ENCODE measurements at places on chromosomes 2 and 18. TPM values are rescaled to one million over a fixed set of nuclear protein-coding genes. Genes with fewer than 3 reads are reported as not detected.

- no peak overlapping the region for H3K27ac ChIP-seq
- peaks cover 22% of the 10 kb centered on the region for H3K27me3 ChIP-seq
- H3K4me3 ChIP-seq = no peak overlapping the region
- no peaks in the 10 kb centered on the region for H3K36me3 ChIP-seq
- no peak for DNase-seq
Observed at GRCh38 chr2:204317640-204318039, 227.6 kb upstream of the PARD3B start.

DNA sequence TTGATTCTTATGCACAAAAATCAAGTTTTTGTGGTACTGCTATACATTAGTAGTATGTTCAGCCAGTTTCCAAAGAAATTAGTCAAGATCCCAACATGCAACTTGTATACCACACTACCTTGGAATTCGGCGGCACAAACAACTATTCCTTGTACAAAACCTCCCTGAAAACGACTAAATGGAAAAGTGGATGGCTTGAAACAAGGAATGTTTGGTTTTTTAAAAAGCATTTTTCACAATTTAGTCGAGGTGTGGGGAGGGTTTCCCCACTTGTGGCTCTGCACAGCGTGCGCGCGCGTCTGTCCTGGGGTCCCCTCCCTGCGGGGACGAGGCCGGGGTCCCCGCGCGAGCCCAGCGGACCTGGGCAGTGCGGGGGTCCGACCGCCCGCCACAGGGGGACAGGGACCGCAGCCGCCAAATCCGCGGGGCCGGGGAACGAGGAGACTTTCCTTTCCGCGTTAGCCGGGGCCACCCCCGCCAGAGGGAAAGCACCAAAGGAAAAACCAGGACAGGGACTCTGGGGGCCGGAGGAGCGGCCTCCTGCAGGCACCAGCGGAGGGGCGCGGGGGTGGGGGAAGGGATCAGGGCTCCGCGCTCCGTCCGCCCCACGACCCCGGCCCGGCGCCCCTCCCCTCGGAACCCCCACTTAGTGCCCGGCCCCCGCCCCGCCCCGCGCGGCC, 534 bp upstream of the SOCS6 start:
- no peak overlapping the region for H3K27ac ChIP-seq
- H3K4me3 ChIP-seq = peak overlapping the region; percentile 46
- DNase-seq = peak; percentile 18
- peaks cover 44% of the 10 kb centered on the region for H3K27me3 ChIP-seq
- peaks cover 2% of the 10 kb centered on the region for H3K36me3 ChIP-seq

- DNase-seq = no peak
- H3K27ac ChIP-seq = no peak overlapping the region
- no peaks in the 10 kb centered on the region for H3K27me3 ChIP-seq
- no peak overlapping the region for H3K4me3 ChIP-seq
- peaks cover 25% of the 10 kb centered on the region for H3K4me1 ChIP-seq
Observed at GRCh38 chr2:171889333-171889732, 4.7 kb downstream of the SLC25A12 start.

DNA sequence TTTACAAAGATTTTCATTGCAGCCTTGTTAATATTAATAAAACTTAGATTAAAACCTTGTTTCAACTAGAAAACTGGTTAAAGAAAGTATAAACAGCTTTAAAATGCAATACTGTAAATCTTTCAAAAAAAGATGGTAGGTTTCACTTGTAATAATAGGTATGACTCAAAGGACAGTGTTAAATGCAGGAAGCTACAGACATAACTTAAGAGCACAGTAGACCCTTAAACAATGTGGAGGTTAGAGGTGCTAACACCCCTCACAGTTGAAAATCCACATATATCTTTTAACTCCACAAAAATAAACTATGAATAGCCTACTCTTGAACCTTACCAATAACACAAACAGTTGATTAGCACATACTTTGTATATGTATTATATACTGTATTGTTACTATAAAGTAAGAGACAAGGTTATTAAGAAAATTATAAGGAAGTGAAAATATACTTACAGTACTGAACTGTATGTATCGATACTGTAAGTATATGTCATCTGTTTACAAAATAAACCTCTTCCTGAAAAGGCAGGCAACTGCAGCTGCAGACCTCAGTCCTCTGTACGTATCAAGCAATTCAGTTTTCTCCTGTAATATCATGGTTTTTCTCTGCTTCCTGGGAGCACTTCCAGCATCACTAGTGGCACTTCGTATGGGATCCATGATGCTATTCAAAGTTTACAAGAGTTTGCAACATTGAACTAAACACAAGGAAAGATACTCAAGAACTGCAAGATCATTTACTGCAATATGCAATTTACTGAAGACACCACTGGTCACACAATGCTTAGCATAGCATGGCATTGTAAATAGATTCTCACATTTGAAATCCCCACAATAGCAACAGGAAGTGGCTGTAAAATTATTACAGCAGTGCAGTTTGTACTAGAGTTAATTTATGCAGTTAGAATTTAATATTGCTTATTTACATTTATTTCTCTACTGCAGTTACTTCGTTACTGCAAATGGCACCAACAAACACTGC, 610.5 kb upstream of the LRRTM4 start:
- H3K4me1 ChIP-seq = no peaks in the 10 kb centered on the region
- H3K4me3 ChIP-seq = no peak overlapping the region
- no peaks in the 10 kb centered on the region for H3K27me3 ChIP-seq
- H3K36me3 ChIP-seq = no peaks in the 10 kb centered on the region

DNA sequence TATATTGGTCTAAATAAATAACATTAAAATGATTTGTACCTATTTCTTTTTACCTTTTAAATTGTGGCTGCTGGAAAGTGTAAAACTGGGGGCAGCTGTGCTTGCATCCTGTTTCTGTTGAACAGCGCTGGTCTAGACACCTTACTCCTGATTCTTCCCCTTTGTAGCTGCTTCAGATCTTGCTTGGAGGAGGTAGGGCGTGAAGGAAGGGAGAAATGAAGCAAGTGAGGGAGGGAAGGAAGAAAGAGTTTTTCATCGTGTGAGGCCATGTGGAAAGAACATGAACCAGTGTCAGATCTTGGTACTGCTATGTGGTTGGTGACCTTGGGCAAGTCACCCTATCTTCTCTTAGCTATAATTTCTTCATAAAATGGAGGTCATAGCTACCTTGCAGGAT, 89.0 kb upstream of the SEC11C start:
- H3K27ac ChIP-seq = no peak overlapping the region
- peaks cover 15% of the 10 kb centered on the region for H3K27me3 ChIP-seq
- DNase-seq = no peak
- no peaks in the 10 kb centered on the region for H3K4me1 ChIP-seq
- no peaks in the 10 kb centered on the region for H3K36me3 ChIP-seq

DNA sequence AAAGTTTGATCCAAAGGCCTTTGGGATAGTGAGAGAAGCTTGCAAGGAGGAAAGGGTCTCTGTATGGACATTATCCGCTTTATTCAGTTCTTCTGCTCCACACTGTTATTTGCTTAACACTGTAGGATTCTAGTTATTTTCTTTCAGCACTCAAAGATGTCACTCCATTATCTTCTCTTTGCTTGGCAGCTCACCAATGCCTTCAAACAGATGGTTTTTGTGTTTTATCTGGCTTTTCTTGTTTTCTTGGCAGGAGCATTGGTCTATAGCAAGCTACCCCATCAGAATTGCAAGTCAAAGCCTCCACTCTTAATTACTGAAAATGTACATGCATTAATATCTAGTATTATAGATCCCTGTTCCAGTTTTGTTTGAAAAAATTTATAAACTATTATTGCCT, 138.8 kb downstream of the EVA1A start:
- no peak for DNase-seq
- no peak overlapping the region for H3K27ac ChIP-seq
- H3K36me3 ChIP-seq = no peaks in the 10 kb centered on the region
- H3K4me3 ChIP-seq = no peak overlapping the region
- peaks cover 15% of the 10 kb centered on the region for H3K27me3 ChIP-seq

DNA sequence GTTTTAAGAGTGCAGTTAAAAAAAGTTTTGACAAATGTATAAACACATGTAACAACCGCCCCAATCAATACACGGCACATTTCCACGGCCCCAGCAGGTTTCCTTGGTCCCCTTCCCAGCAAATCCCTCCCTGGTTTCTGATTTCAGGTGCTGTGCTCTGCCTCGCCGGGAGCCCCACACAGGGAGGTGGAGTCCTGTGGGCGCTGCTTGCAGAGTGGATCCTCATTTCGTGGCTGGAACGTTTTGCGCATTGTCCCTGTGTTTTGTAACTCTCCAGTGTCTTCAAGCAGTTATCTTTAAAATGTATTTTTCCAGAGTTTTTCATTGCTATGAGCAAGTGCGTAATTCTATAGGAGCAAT, 124.8 kb downstream of the GALR1 start:
- H3K4me1 ChIP-seq = no peaks in the 10 kb centered on the region
- no peak overlapping the region for H3K27ac ChIP-seq

DNA sequence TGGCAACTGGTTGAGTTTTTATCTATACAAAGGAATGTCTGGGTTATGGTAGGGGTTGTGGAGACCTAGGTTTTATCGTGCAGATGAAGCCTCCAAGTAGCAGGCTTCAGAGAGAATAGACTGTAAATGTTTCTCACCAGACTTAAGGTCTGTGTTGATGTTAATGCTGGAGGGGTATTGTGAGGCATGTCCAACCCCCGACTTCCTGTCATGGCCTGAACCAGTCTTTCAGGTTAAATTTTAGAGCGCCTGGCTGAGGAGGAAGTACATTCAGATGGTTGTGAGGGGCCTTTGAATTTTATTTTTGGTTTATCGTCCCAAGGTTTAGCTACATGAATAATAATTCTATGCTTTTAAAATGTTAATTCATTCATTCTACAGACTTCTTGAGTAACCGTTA, 435.1 kb downstream of the DLGAP1 start:
- DNase-seq = no peak
- no peaks in the 10 kb centered on the region for H3K4me1 ChIP-seq
- no peaks in the 10 kb centered on the region for H3K36me3 ChIP-seq
- H3K4me3 ChIP-seq = no peak overlapping the region
- no peak overlapping the region for H3K27ac ChIP-seq

DNA sequence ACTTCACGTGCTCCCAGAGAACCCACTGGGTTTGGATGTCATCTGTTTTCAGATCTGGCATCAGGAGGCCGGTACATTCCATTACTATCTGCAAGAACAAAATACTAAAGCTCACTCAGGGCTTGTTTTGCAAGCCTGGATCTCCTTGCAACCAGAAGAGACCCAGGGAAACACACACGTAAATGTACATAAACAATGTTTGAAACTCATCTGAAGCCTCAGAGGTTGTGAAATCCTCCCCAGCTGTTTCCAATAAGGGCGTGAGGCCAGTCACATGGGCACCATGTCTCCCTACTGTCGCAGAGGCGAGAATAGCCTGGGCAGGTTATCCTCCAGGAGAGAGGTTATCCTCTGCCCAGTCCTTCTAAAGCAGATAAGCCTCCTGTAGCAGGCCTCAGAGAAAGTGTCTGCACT, 186.9 kb downstream of the GFPT1 start:
- H3K4me1 ChIP-seq = no peaks in the 10 kb centered on the region
- no peak overlapping the region for H3K27ac ChIP-seq
- no peak overlapping the region for H3K4me3 ChIP-seq
- H3K27me3 ChIP-seq = peaks cover 6% of the 10 kb centered on the region
- H3K36me3 ChIP-seq = no peaks in the 10 kb centered on the region
- DNase-seq = no peak

DNA sequence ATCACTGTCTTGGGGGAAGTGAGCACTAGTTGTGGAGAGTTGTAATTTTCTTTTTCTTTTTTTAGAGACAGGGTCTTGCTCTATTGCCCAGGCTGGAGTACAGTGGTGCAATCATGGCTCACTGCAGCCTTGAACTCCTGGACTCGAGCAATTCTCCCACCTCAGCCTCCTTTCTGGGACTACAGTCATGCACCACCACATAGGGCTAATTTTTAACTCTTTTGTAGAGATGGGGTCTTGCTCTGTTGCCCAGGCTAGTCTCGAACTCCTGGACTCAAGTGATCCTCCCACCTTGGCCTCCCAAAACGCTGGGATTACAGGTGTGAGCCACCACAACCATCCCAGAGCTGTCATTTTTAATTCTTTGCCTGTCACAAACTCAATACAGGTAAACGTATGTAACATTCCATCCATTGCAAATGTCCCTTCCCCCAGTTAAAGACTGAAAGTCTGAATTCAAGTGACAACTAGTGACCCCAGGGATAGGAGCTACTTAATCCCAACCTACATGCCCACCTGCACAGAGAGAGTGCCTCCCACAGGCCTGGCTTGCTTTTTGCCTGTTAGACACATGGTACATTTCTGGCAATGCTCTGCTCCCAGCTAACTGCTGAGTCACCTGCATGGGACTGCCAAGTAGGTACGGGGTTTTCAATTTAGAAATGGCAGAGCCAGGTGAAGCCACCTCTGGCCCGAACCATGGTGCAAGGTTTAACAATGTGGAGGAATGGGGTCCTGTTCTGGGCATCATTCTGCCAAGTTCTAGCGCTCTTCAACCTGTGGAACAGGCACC, 60.6 kb downstream of the CYB5A start:
- H3K27me3 ChIP-seq = no peaks in the 10 kb centered on the region
- no peak overlapping the region for H3K4me3 ChIP-seq
- H3K4me1 ChIP-seq = no peaks in the 10 kb centered on the region

- no peaks in the 10 kb centered on the region for H3K36me3 ChIP-seq
- H3K27me3 ChIP-seq = peaks cover 4% of the 10 kb centered on the region
- H3K27ac ChIP-seq = no peak overlapping the region
- no peaks in the 10 kb centered on the region for H3K4me1 ChIP-seq
Observed at GRCh38 chr2:222087998-222088397, 210.8 kb downstream of the PAX3 start.

DNA sequence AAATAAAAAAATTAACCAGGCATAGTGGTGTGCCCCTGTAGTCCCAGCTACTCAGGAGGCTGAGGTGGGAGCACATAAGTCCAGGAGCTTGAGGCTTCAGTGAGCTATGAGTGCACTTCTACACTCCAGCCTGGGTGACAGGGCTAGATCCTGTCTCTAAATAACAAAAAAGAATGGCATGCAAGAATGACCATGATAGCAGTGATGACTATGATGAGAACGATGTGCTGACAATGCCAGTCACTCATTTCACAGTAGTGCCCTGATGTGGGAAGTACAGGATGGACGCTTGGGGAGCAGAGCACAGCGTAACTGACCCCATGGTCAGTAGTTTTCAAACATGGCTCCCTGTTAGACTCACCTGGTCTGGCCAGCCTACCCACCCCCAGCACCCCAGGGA, 139.1 kb downstream of the VAPA start:
- DNase-seq = no peak
- H3K4me3 ChIP-seq = no peak overlapping the region
- no peak overlapping the region for H3K27ac ChIP-seq
- no peaks in the 10 kb centered on the region for H3K4me1 ChIP-seq

- peak overlapping the region; percentile 75 for H3K27ac ChIP-seq
- peaks cover 49% of the 10 kb centered on the region for H3K4me1 ChIP-seq
- no peaks in the 10 kb centered on the region for H3K27me3 ChIP-seq
- peak overlapping the region; percentile 75 for H3K4me3 ChIP-seq
- H3K36me3 ChIP-seq = peaks cover 2% of the 10 kb centered on the region
Observed at GRCh38 chr2:29114586-29114945, 649 bp upstream of the CLIP4 start.

The MALL gene
- total RNA-seq = 0.31 TPM

The KYNU gene
- total RNA-seq = not detected

The GCG gene
- total RNA-seq = not detected

Measured in activated CD4-positive, alpha-beta memory T cell treated with anti-CD3 and anti-CD28 coated beads for 36 hours (primary cell).